ENCODE measurements at places on chromosomes 5 and 9.
A peak's percentile ranks its signal among the peaks of the same experiment; 100 is the strongest.

DNA sequence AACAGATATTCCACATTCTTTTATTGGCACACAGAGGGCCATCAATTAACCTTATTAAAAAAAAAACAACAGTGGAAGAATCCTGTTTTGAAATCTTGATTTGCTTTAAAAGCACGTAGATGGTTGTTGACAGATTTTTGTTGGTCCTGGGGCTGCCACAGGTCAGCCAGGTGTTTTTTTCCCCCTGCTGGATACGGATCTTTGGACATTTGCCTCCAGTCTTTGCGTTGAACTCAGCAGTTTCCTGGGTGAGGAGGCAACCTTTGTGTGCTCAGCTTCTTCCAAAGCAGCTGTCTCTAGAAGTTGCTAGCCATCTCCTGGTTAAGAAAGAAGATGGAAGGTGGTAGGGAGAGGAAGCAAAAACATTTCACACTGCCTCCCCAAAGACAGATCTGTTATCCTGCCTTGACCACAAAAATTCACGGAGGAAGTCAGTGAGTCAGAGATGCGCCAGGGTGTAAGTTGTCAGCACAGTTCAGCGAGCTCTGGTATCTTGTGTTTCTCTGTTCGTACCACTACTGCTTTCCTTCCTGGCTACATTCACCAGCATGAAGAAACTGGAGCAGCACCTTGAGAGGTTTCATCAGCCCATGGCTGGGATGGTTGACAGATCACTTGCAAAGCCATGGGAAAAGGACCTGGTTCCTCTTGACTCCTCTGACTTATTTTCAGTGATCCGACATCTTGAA lies 207.3 kb downstream of the ARHGAP26 start:
- H3K36me3 ChIP-seq: no peaks in the 10 kb centered on the region
- H3K4me3 ChIP-seq: no peak overlapping the region
- no peaks in the 10 kb centered on the region for H3K4me1 ChIP-seq
- H3K27me3 ChIP-seq: no peaks in the 10 kb centered on the region
- DNase-seq: no peak
- H3K27ac ChIP-seq: no peak overlapping the region

GRCh38 chr9:83208065-83208850 lies 145.3 kb upstream of the RASEF start:
- H3K27me3 ChIP-seq: no peaks in the 10 kb centered on the region
- DNase-seq: no peak
- no peaks in the 10 kb centered on the region for H3K36me3 ChIP-seq
- H3K4me3 ChIP-seq: no peak overlapping the region
- H3K4me1 ChIP-seq: no peaks in the 10 kb centered on the region

DNA sequence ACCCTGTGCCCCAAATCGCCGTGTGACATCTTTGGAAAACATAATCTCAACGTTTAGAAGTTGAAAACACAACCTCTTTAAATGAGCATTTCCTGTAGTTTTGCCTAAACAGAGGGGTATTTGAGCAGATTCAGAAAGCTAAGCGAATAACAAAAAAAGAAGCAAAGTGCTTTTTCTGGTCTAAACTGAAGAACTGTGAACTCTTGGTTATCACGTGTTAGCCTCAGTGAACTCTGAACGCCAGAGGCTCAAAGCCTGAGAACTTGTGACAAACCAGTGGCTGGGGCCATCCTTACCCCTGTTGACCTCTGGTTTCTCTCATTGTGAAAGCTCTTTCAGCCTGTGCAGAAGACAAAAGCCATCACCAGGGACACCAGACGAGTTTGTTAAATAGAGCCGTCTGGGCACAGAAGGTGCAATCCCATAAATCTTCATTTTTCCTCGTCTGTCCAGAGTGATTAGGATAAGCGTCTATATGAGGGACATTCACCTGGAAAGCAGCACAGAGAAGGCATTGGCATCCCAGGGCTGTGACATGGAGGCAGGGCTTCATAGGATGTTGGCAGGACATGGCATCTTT lies 61.4 kb upstream of the ICE1 start:
- no peaks in the 10 kb centered on the region for H3K36me3 ChIP-seq
- no peak overlapping the region for H3K4me3 ChIP-seq
- no peaks in the 10 kb centered on the region for H3K27me3 ChIP-seq
- no peak for DNase-seq
- no peaks in the 10 kb centered on the region for H3K4me1 ChIP-seq

GRCh38 chr5:75192804-75193203 lies 43.9 kb downstream of the ANKRD31 start:
- DNase-seq: no peak
- H3K27ac ChIP-seq: no peak overlapping the region
- H3K4me3 ChIP-seq: no peak overlapping the region
- H3K4me1 ChIP-seq: no peaks in the 10 kb centered on the region
- no peaks in the 10 kb centered on the region for H3K27me3 ChIP-seq

DNA sequence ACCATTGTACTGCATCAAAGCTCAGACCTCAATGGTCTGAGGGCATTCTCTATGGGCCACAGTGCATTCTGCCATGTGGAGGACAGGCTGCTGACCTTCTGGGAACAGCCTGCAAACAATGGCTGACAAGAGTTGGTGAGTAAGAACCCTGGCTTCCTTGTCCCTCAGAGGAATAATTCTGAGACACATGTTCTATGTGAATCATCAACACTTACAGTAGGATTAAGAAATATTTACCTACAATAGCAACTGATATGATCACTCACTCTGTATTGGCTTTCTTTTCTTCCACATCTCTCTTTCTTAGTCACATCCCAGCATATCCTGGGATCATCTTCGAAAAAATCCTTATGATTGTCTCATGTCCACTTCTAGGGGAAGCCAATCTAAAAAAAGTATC lies 306.5 kb upstream of the ITGA1 start:
- no peak overlapping the region for H3K4me3 ChIP-seq
- no peaks in the 10 kb centered on the region for H3K36me3 ChIP-seq
- H3K27me3 ChIP-seq: no peaks in the 10 kb centered on the region
- H3K4me1 ChIP-seq: no peaks in the 10 kb centered on the region

DNA sequence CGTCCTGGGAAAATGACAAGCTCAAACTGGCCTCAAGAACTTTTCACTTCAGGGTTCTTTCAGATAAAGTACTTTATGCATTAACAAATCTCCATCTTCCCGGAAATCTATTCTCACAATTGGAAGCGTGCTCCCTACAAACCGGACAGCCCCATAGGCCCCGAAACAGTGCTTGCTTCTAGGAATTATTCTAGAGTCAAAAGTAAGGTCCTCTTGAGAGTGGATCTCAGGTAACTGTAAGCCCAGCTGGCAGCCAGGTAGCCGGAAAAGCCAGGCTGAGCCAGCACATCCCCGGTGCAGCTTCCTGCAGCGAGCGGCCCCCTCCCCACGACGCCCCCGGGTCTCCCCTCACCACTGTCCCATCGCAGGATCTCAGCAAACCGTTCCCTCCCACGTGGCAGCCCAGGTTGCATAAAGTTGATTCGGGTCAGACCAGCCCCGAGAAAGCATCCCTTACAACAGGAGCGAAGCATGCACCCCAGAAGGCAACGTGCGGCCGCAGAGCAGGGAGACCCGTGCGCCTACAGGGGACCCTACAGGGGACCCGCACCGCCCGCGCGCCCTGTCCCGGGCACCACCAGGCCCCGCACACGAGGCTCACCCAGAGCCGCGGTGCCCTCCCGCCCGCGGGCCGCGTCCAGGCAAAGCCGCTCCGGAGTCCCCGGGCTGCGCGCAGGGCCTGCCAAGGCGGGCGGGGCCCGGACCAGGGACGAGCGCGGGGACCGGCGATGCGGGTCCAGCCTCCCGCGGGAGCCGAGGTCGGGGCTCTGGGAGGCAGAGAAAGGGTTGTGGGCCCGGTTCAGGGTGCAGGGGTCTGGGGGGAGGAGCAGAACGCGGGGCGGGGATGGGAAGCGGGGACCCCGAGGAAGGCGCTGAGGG lies 920 bp downstream of the LPCAT1 start:
- peak overlapping the region; percentile 57 for H3K27ac ChIP-seq
- H3K4me1 ChIP-seq: peaks cover 50% of the 10 kb centered on the region
- peak overlapping the region; percentile 77 for H3K4me3 ChIP-seq
- DNase-seq: peak; percentile 65

DNA sequence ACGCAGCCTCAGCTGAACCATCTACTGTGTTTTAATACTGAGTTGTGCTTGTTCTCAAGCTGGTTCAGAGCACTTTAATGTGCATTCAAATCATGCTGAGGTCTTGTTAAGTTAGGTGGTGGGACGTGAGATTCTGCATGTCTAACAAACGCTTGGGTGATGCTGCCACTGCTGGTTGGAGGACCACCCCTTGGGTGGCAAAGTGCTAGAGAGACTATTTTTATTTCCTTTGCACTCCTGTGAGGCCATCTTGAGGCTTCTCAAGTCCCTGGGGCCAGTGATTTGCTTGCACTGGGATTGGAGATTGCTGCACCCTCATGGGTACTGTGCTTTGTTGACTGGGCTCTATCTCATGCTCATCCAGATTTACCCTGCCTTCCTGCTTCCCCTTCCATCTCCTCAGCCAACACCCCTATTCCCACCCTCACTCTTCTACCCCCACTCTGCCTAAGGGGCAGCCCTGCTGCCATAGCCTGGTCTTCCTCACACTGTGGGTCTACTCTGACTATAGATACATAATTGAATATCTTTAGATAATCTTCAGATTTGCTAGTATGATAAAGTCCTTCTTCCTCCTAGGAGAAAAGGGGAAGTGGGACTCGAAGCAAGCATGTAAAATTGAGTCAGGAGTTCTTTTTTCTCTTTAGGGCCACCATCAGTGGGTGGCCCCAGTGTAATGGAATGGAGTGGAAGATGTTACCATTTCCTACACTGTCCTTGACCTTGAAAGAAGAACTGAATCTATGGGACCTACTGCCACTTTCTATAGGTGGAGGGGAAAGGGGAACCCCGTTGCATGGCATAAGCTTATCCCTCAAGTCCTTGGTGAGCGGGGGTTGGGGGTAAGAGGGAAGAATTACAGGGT lies 45.1 kb upstream of the SUB1 start:
- H3K36me3 ChIP-seq: no peaks in the 10 kb centered on the region
- peak overlapping the region; percentile 57 for H3K4me3 ChIP-seq
- H3K4me1 ChIP-seq: peaks cover 84% of the 10 kb centered on the region

GRCh38 chr5:134129411-134130238 lies 15.1 kb downstream of the TCF7 start:
- H3K4me1 ChIP-seq: peaks cover 8% of the 10 kb centered on the region
- H3K36me3 ChIP-seq: no peaks in the 10 kb centered on the region
- no peak for DNase-seq
- no peaks in the 10 kb centered on the region for H3K27me3 ChIP-seq
- no peak overlapping the region for H3K4me3 ChIP-seq
- no peak overlapping the region for H3K27ac ChIP-seq

DNA sequence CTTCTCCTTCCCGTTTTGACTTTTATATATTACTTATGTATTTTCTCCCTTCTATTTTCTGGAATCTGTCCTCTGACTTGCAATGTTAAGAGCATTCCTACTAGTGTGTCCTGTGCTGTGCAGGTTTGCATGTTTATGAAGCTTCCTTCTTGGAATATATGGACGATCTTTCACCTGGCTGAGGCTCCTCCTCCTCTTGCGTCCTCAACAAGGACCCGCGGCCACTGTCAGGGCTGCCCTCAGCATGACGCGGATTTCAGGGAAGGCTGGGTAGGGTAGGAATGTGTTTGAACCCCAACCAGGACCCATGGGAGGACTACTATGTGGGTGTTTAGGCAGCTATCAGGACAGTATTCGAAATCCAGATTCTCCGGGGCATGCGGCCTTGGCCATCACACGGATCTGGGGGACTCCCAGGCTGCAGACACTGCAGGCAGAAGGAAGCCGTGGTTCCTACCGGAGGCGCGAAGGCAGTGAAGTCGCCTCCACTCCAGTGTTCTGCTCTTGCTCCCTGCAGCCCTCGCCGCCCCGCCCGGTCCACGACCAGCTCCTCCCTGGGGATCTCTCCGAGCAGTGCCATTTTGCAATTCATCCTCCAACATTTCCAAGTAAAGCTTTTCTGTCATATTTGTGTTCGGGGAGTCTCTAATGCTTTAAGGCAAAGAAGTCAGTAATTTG lies 37.0 kb upstream of the OSMR start:
- DNase-seq: no peak
- no peaks in the 10 kb centered on the region for H3K36me3 ChIP-seq
- no peaks in the 10 kb centered on the region for H3K4me1 ChIP-seq
- no peak overlapping the region for H3K4me3 ChIP-seq
- no peaks in the 10 kb centered on the region for H3K27me3 ChIP-seq
- no peak overlapping the region for H3K27ac ChIP-seq

Data from Karpas-422 (cell line).